LHCN-M2 (cell line): ENCODE measurements at places on chromosomes 12 and 14.
A peak's percentile ranks its signal among the peaks of the same experiment; 100 is the strongest.

DNA sequence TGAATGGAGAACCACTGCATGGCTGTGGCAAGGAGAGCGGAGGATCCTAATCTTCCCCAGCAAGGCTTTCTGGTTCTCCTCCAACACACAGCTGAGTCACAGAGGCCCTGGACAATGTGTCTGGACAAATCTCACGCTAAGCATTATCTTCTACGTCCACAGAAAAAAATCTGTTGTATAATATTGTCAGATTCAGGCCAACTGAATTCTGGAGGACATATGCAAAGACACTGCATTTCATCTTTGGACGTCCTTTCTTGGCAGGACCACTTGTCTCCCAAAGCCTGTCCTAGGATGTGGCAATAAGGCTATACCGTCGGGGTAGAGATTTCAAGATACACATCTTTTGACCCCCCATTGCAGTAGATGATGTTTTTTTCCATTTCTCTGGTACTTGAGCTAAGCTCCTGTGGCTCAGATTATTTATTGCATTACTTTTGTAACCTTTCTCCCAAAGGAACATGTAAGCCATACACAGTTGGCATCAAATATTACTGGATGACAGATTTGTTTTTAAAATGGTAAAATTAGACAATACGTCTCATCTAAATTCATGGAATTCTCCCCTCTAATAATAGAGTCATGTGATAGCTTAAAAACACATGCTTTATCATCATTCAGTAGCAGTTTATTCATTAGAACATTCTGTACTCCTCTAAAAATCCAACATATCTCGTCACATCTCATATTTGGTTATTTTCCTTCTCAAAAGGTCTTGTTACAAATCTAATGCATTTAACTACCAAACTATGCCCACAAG is 19.4 kb downstream of the LMO3 start:
- peak; percentile 96 for DNase-seq

- DNase-seq, result peak; percentile 99
Observed at GRCh38 chr14:68714991-68715924, 77.6 kb downstream of the ZFP36L1 start.

DNA sequence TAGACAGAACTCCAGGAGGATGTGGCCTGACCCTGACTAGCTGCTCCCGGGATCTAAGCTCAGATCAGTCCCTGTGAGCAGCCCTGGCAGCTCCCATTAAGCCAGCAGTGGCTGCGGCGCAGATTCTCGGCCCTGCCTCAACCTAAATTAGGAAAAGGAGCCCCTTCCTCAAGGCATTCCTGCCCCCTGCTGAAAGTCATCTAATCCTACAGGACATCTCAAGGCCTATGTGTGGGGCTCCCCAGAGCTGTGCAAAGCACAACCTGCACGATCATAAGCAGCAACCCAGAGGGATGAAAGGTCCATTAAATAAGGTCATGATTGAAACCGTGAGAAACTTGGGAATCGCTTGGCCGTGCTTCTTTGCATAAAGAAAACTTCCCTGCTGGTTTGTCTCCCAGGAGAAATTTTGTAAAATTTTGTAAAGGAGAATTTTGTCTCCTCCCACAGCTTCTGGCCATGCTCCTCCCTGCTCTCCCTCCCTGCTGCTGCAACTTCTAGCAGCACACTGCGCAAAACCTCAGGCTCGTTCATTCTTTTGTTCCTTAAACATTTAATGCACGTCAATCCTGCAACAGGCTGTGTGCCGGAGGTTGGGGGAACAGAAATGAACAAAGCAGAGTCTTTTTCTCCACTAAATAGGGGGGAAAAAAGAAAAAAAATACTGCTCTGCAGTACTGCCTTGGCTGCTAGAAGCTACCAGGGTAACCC is 96.6 kb upstream of the SLC35F4 start:
- DNase-seq, result no peak

DNA sequence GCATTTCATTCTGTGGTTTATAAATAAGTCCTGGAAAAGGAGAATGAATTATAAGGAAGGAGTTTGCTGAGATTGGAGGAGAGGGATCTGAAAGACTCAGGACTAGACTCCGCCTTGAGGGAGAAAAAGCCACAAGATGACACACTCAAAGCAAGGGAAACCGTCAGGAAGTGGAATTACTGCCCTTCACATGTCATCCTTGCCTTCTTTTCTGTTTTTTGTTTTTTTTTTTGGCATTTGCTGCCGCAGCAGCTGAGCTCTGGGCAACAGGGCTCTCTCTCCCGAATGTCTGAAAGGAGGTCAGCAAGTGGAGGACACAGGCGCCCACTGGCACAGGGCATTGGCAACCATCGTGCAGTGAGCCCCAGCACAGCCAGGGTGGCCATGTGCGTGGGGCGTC is 344.9 kb downstream of the DPF3 start:
- DNase-seq, result peak; percentile 91

GRCh38 chr14:41297576-41298327 is 308.9 kb upstream of the LRFN5 start:
- no peak for DNase-seq

GRCh38 chr12:32012249-32012785 is 53.1 kb downstream of the RESF1 start:
- DNase-seq, result no peak

GRCh38 chr14:64574371-64575107 is 24.8 kb downstream of the PPP1R36 start:
- DNase-seq, result no peak

DNA sequence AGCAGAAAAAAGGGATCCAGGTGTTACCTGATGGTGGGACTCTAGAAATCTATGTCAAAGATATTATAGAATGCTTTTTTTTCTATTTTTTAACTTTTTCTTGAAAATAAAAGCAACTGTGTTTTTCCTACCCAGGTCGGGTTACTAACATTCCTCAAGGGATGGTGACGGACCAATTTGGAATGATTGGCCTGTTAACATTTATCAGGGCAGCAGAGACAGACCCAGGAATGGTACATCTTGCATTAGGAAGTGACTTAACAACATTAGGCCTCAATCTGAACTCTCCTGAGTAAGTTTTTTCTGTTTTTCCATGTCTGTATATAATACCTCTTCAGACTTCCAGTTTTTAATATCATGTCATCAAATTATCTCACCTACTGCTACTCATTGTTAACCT is 27.6 kb upstream of the KCNMB4 start:
- DNase-seq, result peak; percentile 44

DNA sequence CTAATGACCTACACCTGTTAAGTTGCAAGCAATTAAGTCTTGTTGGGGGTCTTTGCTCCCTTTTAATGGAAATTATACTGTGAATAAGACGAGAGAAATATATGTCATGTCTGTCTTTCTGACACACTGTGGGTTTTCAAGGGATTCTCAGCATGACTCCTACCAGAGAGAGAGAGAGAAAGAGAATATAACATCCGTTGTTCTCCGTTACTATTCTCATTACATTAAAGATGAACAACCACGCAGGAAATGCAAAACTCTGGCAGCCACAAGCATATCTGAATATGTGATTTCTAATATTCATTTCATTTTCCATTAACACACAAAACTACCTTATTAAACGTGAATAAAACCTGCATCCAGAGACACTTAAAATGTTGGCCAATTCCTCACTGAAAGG is 67.3 kb upstream of the EGLN3 start:
- no peak for DNase-seq

DNA sequence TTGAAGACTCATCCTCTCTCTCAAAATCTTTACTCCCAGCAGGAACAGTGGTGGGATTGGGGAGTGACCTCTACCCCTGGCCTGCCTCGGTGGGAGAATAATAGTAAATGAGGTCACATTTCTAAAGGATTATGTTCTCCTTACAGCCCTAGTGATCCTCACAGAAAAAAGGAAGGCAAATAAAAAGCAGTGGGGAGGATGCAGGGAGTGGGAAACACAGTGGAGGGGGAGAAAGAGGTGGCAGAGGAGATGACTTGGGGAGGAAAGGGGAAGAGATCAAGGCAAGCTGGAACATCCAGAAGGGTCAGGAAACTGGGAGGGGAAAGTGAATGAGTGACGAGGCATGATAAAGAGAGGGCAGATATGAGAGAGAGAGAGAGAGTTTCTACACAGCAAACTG is 8.3 kb upstream of the SYNDIG1L start:
- DNase-seq, result no peak

GRCh38 chr12:12979126-12979525 is 20.9 kb downstream of the HEBP1 start:
- DNase-seq, result no peak

- DNase-seq, result no peak
Observed at GRCh38 chr14:81363746-81364378, 36.3 kb downstream of the STON2 start.

DNA sequence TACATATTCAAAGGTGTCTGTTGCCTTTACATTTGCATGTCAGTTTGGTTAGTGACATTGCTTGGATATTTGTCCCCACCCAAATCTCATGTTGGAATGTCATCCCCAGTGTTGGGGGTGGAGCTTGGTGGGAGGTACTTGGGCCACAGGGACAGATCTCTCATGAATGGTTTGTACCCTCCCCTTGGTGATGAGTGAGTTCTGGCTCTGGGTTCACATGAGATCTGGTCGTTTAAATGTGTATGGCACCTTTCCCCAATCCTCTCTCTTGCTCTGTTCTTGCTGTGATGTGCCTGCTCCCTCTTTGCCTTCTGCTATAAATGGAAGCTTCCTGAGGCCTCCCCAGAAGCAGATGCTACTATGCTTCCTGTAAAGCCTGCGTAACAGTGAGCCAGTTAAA is 207.9 kb upstream of the DIO3 start:
- DNase-seq, result no peak

DNA sequence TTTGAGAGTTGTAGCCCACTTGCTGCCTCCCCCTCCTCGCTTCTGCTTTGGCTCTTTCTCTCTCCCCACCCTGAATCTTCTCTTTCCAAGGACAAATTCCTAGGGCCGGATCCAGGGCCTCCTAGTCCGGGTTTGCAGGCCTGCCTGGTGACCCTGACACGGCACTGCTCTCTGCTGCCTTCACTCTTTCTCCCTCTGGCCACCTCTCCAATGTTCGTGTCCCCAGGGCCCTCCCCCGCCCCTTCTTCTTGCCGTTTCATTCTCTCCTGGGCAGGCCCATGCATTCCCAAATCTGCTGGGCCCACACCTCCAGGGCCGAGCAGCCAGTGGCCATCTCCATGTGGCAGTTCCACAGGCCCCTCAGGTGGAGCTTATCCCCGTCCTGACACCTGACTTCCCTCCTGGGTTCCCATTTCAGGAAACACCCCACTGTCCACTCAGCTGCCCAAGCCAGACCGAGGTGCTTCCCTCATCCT is 34.0 kb upstream of the CORO1C start:
- no peak for DNase-seq

- DNase-seq, result no peak
Observed at GRCh38 chr14:67313153-67313552, 46.5 kb downstream of the ATP6V1D start.

DNA sequence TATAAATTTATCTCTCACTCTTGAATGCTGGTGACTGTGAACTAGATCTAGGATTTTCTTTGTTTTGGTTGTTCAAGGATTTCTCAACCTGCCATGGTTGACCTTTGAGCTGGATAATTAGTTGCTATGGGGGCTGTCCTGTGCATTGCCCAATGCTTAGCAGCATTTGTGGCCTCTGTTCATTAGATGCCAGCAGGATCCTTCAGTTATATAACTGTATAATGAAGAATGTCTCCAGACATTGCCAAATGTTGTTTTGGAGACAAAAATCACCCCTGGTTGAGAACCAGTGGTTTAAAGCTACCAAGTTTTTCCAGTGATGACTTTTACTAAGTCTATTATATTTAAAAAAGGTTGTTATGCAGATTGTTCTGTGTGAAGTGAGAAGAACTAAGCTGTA is 147.9 kb upstream of the STXBP6 start:
- DNase-seq, result no peak

DNA sequence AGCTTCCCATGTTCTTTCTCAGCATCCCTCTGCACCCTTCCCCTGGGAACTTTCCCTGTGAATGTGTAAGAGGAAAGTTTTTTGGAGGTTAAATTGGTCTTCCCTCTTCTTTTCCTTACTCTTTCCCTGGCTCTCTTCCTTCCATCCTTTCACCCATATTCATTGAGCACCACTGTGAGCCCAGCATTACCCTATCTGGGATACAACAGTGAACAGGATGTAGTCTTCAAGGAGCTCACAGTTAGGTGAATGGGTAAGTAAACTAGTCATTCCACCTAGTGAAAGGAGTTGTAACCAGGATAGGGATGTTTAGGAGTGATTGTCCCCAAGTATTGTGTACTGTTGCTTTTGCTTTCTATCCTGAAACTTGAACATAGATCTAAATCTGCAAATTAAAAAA is 123.8 kb downstream of the MYRFL start:
- DNase-seq, result no peak

DNA sequence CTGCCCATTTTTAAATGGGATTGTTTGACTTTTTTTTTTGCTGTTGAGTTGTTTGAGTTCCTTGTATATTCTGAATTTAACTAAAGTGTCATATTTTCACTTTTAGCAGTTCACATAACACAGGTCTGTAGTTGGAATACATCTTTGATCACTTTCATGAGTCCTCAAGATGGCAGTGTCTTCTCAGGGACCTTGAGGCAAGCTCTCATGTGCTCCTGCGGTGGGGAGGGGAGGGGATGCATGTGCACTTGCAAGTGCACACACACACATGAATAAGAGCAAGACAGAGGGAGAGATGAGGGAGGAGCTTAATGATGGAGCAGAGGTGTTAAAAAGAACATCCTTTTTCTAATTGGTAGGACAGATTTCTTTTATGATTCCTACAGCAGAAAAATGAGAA is 291.4 kb upstream of the OR4E1 start:
- DNase-seq, result no peak

DNA sequence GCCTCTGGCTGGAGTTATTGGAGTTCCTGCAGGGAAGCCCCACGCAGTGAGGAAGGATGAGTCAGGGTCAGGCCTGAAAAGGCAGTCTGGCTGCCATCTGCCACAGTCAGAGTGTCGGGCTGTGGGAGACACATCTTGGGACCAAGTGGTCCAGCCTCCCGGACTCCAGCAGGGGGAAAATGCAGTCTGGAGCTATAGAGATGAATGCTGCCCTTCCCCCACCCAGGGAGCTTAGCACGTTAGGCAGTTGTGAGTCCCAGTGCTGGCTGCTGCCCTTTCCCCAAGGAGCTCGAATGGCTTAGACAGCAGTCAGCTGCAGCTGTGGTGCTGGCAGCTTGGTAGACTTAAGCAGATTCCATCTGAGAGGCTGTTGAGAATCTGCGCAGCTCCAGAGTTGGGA is 8.2 kb upstream of the NTS start:
- DNase-seq, result peak; percentile 2

DNA sequence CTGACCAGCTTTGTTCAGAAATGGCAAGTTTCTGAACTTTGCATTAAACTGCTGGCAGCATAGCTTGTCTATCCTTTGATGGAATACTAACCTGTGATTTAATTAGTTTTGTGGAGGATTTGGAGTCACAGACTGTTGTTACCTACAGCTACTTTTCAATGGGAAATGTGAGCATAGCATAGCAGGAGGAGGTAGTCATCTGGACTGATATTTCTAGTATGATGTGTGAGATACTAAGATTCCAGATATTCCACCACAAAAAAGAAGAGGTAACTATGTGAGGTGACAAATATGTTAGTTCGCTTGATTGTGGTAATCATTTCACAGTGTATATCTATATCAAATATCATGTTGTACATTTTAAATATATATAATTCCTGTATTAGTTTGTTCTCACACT is 833.0 kb downstream of the SLC6A15 start:
- DNase-seq, result no peak
